ENCODE measurements at places on chromosomes 7 and 10.

- DNase-seq, result no peak
Observed at GRCh38 chr7:1325246-1325645, 92.6 kb downstream of the UNCX start.

DNA sequence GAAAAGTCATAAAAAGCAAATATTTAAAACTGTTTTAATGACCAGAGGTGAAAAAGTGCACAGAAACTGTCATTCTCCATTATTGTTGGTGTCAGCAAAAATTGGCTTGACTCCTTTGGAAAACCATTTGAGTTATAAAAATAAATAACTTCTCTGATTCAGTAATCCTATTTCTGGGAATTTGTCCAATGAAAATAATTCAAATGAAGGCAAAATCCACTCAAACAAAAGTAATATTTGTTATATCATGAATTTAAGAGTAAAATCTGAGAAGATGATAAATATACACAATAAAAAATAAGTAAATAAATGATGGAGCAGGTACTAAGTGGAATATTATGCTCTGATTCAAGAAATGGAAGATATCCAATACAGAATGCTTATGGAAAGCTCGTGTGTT, 326.6 kb upstream of the KLF6 start:
- DNase-seq, result peak; percentile 33

DNA sequence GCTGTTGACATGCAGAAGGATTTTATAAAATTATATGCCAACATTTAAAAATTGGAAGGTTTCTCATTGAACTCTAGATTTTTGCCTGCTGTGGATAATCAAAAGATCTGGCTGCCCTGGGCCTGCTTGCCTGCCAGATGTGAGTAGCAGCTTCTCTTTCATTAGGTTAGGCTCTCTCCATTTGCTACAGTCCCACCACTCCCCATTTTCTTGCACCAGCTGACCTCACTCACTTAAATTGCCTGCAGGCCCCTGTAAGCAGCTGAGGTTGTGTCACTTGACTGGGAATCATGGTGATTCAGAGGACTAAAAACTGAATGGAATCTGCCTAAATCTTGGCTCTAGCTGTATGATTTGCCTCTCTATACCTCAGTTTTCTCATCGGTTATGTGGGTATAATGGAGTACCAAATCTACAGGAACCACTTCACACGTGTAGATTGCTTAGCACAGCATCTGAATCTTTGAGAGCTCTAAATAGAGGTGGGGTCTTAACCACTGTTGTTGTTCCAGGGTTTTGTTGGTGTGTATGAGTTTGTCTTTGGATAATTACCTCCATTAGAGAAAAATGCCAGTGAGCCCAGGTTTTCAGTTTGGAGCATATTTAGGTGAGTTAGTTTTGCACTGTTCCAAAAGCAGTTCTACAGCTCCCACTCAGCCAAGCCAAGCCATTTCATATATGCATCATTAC, 18.6 kb upstream of the RAPGEF5 start:
- no peak for DNase-seq

GRCh38 chr10:12670004-12670403, 320.7 kb downstream of the CAMK1D start:
- no peak for DNase-seq

GRCh38 chr7:116797612-116798011, 64.8 kb upstream of the CAPZA2 start:
- DNase-seq, result no peak

- no peak for DNase-seq
Observed at GRCh38 chr7:70647801-70648498, 484.0 kb upstream of the GALNT17 start.

DNA sequence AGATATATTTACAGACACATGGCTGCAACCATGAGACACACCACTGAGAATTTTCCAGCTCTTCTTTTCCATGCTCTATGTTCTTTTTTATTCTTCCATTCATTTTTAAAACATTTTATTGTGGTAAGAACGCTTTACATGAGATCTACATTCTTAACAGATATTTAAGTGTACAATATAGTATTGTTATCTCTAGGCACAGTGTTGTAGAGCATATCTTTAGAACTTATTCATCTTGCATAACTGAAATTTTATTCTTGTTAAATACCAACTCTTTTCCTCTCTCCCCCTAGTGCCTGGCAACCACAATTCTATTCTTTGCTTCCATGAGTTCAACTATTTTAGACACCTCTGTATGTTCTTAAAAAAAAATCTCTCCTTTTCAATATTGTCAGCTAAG, 67.1 kb upstream of the HABP2 start:
- DNase-seq, result no peak

- no peak for DNase-seq
Observed at GRCh38 chr7:54743580-54743979, 15.4 kb downstream of the SEC61G start.

GRCh38 chr7:139915864-139916716, 87.0 kb downstream of the TBXAS1 start:
- peak; percentile 70 for DNase-seq

DNA sequence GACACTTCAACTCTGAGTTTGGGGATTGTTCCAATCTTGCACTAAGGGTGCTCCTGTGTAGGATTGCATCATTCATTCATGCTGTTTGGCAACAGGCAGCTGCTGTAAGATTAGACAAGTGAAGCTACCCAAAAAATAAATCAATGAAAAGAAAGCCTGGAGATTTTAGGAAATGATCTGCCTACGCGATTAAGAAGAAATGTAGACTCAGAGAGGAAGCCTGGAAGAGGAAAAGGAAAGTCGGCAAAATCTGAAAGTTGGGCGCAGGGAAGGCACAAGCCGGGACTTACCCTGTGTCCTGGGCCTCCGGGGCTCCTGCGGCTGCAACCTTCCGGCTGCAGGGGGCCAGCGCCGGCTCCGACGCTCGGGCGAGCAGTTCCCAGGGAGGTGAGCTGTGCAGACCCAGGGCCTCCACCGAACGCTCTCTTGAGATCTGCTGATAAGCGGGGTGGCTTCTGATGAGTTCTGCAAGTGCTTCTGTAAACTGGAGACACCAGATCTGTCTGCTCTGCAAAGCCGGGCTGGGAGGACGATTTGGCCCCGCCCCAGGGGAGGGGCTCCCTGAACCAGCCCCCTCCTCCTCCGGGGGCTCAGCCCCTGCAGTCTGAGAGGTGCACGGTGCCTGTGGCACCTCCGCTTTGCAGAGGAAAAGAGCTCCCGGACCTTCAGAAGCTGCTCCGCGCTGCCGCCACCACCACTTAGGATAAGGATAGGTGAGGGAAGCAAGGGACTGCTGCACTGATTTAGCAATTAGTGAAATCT, 17.4 kb downstream of the PSPH start:
- DNase-seq, result no peak

DNA sequence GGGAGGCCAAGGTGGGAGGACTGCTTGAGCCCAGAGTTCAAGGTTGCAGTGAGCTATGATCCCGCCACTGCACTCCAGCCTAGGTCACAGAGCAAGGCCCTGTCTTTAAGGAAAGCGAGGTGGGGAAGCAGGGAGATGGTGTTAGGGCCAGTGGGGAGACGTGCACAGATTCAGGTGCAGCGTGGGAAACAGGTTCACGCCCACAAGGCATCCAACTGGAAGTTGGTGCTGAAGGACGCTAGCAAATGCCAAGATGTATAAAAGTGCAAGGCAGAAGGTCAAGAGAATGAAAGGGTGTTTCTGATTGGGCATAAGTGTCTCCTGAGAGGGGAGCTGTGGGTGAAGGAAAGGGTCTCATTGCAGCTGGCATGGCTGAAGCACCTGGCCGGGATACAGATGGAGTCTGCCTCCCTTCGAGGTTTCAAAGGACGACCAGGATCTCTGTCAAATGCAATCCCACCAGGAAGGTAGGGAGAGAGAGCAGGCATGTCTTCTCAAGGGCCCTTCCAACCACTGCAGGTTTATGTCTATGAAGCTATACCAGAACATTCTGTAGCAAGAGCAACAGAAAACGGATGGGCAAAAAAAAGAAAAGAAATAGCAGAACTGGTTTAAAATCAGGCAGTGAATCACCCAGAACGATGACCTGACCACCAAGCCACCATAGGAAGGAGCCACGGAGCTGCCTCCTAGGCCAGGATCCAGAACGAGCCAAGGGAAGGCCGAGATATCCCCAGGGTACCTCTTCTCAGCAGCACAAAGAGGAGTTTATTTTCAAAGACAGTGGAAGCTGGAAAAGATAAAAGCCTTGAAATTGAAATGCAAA, 43.2 kb downstream of the GSDME start:
- no peak for DNase-seq

DNA sequence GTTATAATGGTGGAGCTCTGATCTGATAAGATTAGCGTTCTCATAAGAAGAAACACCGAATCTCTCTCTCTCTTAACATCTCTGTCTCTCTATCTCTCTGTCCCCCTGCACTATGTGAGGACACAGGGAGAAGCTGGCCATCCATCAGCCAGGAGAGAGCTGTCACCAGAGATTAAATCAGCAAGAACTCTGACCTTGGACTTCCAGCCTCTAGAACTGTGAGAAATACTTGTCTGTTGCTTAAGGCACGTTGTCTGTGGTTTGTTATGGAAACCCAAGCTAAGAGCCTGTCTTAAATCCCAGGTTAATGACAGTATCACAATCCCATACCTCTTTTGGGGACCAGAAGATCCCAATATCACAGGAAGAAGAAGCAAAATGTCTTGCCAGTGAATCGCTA, 132.0 kb upstream of the AKR1E2 start:
- DNase-seq, result no peak

GRCh38 chr7:4856336-4857057, 5.3 kb downstream of the PAPOLB start:
- no peak for DNase-seq

DNA sequence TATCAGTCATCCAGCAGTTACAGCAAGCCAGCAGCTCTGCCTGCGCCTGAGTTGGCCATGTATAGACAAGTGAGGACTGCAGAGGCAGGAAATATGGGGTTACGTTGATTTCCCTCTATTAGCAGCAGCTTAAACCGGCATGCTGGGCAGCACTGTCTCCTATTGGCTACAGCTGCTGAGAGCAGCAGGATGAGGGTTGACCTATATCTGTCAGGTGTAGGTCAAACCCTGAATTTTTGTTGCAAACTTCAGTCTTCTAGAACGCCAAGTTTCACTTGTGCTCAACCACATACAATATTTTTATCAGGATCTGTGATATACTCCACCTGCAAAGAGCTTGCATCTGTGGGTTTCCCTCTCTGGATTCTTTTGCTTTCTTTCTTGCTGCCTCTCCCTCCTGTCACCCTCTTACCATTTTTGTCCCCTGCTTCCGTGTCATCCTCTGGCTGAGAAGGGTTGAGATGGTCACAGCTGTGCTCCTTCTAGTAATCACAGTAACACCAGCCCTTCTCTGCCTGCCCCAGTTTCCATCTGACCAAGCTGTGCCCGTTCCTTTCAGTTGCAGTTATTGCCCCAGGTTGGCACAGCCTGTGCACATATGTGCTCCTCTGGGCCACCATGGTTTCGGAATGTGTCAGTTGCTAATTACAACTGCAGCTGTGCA, 23.8 kb upstream of the GLCCI1 start:
- no peak for DNase-seq

- no peak for DNase-seq
Observed at GRCh38 chr7:158310924-158311666, 276.5 kb downstream of the PTPRN2 start.

DNA sequence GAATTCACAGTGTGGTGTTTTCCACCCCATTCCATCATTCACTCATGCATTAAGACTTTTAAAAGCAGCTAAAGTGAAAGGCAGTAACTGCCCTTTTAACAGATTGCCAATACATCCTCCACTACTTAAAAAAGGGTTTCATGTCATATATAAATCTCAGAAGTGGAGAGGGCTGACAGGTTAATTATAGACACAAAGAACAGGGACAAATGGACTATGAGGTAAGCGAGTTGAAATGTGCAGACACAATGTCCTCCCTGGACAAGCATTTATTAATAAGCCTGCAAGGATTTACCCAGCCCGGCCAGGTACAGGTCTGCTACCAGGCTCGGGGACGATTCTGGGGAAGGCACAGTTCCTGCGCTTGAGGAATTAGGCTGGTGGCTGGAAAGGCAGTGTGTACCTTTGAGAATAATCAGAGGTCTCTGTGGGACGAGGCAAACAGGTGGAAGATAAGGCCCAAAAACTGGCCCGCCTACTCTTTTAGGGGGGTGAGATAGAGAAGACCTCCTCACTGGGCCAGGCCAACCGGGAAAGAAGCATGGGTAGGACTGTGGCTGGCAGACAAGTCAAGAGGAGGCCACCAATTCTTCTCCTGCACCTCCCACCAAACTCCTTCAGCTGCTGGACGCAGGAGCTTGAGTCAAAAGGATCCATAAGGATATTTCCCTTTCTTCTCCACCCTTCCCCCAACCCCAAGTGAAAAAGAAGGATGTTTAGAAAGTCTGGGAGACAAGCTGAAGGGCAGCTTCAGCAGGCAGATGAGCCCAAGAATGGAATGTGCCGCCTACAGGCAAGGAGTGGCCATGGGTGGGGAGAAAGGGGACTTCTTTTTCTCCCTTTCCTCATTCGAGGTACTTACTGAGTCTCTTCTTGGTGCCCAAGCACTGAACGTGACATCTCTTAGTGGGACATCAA, 1.5 kb downstream of the PDLIM1 start:
- no peak for DNase-seq

GRCh38 chr7:20484356-20484755, 131.1 kb upstream of the ABCB5 start:
- no peak for DNase-seq

DNA sequence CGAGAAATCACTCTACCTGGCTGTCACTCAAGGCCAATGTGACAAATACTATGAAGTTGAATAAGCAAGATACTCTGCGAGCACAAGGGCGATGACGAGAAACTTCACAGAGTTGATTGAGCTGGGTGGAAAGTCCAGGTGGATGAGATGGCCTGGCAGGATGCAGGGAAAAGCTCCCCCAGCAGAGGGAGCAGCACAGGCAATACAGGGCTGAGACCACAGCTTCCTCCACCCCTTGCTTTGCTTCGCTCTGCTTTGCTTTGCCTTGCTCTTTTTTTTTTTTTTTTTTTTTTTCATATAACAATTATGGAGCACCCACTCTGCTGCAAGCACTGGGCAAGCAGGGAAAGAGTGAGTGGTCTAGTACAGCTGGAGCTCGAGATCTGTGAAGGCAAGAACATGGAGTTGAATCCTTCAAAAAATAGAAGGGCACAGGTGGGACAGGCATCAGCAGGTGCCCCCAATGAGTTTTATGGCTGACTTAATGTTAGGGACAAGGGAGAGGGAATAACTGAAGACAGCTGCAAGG, 88.3 kb downstream of the CABCOCO1 start:
- DNase-seq, result no peak

GRCh38 chr7:40972426-40972825, 730.5 kb downstream of the INHBA start:
- DNase-seq, result no peak

DNA sequence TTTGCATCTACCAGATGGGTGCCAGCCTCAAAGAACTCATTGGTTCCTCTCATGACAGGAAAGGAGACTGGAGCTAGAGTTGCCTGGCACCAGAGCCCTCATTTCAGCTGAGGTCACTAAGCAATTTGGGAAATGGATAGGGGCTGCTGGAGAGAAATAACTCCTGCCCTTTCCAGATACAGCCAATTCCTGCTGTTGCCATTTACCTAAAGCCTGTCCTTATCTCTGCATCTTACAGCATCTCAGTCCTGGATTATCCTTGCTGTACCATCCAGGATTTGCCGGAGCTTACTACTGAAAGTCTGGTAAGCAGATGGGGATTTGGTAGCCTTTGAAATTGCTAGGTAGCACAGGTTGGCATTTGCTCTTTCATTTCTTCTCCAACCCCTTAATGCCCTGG, 31.9 kb upstream of the SMKR1 start:
- DNase-seq, result no peak

All from smooth muscle cell of the brain vasculature (primary cell).